Neuronal stem cell (in vitro differentiated cells): ENCODE measurements at places on chromosomes 2 and 18.

DNA sequence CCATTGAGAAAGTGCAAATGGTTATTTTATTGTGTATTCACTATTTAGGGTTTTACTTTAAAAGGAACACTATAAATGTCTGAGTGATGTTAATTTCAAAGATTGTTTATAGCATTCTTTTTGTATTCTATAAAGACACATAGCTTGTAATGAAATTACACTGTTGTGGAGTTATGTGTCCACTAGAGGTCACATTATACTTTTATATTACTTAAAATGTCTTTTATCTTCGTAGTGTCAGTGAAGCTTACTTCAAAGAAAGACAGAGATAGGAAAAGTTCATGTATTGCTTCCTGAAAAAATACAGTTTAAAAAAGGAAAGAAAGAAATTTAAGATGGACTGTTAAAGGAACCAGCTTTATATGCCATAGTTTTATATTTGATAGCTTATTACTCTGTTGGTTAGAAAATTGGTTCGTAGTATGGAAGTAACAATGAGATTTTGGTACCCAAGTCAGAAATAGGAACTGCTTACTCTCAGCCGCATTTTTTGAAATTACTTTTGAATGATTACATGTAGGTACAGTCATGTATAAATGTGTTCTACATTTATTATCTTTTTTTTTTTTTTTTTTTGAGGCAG is 20.5 kb downstream of the APLF start:
- no peak for DNase-seq

GRCh38 chr2:118061135-118061955 is 26.9 kb upstream of the INSIG2 start:
- peak; percentile 38 for DNase-seq

GRCh38 chr18:37637478-37637850 is 71.9 kb upstream of the CELF4 start:
- no peak for DNase-seq

DNA sequence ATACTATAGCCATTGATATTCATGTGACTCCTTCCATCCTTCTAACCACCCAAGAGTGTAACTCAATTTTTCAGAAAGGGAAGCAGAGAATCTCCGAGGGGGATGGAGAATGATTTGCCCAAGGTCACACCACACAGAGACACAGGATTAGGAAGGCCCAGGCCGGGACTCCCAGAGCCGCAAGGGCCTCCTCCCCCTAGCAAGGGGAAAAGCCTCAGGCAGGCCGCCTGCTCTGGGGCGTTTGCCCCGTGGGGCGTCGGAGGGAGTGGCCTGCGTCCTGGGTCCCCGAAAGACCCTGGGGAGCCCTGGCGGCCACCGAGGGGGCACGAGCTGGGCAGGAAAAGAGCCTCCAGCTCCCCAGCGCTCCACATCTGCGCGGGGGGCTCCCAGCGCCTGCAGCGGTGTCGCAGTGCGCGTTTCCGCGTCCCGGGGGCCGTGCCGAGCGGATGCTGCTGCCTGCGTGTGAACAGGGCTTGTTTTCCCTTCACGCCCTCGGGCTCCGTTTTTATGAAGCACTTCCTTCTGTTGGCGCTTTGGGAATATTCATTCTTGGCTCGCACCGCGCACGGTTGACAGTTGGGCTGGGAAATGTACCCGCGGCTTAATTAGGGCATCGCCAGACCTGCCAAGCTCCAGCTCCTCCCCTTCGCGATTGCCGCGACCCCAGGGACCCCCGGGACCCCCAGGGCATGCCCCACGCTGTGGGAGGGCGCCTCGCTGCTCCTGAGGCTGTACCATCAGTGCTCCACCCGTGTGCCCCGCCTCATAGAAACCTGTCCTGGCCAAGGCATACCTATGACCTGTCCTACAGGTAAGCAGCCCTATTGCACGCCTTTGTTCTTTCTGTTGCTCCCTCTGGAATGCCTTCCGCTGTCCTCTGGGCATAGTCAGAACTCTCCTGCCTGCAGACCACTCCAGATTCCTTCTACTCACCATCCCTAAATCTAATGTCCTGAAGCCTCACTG is 158.9 kb upstream of the GLI2 start:
- DNase-seq, result no peak

DNA sequence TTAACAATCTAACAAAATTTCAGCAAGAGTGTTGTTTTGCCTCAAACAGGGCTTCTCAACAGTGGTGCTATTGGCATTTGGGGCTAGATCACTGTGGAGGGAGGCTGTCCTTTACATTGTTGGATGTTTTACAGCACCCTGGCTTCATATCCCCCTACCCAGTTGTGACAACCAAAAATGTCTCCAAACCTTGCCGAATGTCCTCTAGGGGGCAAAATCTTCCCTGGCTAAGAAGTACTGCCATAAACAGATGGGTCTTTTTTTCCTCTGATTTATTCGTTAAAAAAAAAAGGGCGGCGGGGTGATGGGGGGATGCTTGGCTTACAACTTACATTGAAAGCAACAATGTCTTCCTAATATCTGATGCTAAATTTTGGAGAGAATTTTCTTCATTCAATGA is 207.6 kb upstream of the CCDC150 start:
- DNase-seq, result peak; percentile 29

DNA sequence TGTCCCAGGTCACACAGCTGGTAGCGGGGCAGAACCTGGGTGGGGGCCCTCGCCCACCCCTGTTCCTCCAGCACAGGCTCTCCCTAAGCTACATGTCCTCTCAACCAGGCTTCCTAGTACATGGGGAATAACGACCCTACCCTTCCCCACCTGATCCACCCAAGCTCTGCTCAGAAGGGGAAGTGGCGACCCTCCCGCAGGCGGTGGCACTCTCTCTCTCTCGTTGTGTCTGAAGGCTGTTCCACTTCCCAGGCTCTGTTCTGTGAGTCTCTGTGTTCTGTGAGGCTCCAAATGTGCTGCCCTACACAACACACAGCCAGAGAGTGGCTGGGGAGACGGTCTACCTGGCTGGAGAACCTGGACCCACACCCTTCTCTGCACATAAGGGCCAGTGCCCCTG is 135.8 kb downstream of the COPS8 start:
- no peak for DNase-seq

- no peak for DNase-seq
Observed at GRCh38 chr2:50987616-50988313, 44.2 kb downstream of the NRXN1 start.

GRCh38 chr2:239463541-239464165 is 62.8 kb upstream of the HDAC4 start:
- no peak for DNase-seq

- DNase-seq, result no peak
Observed at GRCh38 chr2:174797781-174798276, 33.6 kb upstream of the CHRNA1 start.

DNA sequence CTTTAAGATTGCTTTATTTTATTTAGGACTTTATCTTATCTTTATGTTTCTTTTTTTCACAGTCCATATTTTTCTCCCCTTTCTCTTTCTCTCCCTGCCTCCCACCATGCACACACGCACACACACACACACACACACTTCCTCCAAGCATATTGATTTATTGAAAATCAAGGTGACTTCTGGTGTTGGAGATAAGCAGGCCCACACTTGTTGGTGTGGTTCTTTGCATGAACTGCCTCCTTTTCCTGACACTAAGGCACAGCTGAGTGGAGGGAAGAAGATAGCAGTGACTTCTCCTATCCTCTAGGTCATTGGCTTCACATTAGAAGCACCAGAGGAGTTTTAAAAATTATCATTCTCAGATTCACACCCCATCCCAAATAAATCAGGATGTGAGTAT is 18.0 kb downstream of the TBR1 start:
- no peak for DNase-seq

GRCh38 chr2:185375731-185376130 is 362.9 kb upstream of the FSIP2 start:
- DNase-seq, result no peak

DNA sequence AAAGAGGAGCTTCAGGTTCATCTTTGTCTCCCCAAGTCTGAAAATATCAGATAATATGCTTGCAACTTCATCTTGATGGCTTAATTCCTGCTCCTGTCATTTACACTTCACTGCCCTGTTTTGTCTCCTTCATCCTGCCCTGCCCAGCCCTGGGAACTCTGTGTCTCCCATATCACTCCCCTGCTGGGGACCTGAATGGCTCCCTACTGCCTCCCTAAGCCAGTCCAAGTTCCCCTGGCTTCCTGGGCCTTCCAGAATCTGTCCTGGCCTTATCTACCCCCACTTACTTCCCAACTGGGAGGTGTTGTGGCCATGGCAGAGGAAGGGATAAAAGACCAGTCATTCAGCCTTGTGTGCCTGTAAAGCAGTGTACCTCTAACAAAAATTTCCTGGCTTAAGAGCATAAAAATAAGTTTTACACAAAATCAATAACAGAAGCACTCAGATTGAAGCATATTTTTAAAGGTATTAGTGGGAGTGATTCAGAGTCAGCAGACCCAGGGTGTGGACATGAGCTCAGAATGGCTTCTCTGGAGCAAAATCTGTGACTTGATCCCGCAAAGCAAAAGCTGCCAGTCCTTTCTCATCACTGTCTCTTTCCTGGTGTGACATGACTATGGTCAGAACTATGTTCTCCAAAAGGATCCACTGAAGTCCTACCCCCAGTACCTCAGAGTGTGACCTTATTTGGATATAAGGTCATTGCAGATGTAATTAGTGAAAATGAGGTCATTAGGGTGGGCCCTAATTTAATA is 59.1 kb downstream of the INO80C start:
- DNase-seq, result no peak

GRCh38 chr2:144015655-144016245 is 504.2 kb downstream of the ZEB2 start:
- no peak for DNase-seq

- no peak for DNase-seq
Observed at GRCh38 chr2:134073023-134073422, 180.8 kb upstream of the MGAT5 start.

DNA sequence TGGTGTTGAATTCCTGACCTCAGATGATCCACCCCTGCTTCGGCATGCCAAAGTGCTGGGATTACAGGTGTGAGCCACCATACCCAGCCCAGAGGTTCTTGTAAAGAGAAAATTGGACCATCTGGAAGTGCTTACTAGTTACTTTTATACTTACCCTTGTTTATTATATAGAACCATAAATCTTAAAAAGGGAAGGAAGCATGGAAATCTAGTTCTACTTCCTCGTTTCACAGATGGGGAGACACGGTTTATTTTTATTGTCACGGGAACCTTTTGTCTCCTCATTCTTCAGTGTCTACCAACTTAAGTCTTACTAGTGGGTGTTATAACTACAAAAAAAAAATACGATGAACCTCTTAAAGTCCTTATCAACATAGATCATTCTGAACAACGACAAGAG is 45.8 kb upstream of the PDK1 start:
- DNase-seq, result no peak

DNA sequence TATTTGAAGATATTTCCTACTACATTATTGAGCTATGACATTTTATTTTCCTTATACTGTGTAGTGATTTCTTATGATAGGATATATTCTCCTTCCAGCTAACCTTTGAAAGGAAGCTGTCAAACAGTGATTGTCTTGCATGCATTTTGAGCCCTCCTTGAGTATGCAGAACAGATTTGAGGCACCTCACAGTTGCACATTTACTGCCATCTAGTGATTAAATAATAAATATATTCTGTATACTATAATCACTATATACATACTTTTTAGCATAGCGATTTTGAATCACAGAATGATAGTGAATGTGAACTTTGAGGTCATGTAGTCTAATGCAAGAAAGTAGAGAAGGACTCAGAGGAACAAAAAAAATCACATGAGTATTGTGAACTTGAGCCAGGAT is 268.4 kb upstream of the CDH19 start:
- no peak for DNase-seq
